Activated CD8-positive, alpha-beta memory T cell treated with anti-CD3 and anti-CD28 coated beads for 24 hours (primary cell): ENCODE measurements at places on chromosomes 1 and 21.
A peak's percentile ranks its signal among the peaks of the same experiment; 100 is the strongest.

DNA sequence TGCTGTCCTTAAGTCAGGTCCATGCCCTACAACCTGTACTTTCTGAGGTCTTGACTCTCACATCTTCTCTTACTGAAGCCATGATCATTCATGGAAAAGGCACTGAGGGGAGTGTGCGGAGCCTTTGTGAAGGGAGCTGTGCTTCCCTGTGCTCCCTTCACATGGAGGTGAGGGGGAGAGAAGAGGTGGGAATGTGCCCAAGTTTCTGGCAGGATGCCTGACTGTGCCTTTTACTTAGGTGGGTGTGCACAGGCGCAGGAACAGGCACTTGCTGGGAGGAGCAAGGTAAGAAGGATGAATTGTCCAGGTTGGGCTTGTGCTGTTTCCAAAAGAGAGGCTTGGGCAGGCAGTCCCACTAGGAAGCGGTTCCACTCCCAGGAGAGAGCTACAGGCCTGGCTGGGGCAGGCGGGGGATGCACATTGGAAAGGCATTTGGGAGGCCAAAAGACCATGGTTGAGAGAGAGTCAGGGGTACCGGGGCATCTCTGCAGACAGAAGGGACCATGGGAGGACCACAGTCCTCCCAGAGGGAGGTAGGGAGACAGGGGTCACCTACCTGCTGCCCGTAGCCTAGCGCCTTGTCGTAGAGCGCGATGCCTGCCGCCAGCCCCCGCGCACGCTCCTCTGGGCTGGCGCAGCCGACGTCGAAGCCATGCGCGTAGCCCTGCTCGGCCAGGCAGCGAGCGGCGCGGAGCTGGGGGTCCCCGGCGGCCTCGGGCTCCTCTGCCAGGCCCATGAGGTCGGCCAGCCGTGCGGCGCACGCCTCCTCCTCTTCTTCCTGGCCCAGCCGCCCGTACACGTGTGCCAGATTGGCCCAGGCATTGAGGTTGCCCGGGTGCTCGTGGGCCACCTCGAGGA, 853 bp downstream of the TTC22 start:
- DNase-seq, result no peak

- DNase-seq, result no peak
These were observed 21.7 kb upstream of the VASH2 start for GRCh38 chr1:212928323-212929291.

DNA sequence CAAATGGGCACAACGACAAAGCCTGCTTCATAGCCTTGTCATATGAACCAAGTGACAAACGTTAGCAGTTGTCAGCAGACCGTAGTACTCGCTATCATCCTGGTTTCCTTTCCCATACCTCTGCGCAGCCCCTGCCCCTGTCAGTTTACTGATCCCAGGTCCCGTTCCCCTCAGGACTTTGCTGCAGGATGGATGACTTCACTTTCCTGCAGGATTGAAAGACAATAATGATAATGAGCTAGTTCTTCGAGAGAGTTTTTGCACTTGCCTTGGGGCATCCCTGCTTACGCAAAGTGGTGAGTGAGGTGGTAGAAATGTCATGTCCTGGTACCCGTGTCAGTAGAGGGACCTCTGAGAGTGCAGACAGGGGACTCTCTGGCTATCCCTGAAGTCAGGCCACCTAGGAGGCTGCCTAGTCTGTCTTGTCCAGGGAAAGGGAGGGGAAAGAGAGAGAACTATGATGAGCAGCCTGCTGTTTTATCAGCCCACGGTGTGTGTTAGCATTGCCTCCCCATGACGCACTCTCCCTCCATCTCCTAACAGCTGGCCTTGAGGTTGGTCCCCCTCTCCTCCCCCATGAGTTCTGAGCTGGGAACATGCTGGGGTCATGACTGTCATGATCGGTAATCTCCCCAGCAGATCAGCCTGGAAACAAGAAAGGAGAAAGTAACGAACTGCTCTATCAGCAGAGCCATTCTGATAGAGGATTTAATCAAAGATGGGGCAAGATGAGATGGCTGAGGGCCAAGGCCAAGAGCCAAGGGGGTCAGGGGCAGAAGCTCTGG, 53.7 kb downstream of the ELK4 start:
- peak; percentile 37 for DNase-seq

GRCh38 chr1:67194209-67194863, 28.1 kb downstream of the IL23R start:
- DNase-seq, result no peak

- no peak for DNase-seq
These were observed 277.5 kb upstream of the KAZN start for GRCh38 chr1:14320986-14321385.

- peak; percentile 75 for DNase-seq
These were observed 19.7 kb downstream of the BTG2 start for GRCh38 chr1:203325026-203325417.

DNA sequence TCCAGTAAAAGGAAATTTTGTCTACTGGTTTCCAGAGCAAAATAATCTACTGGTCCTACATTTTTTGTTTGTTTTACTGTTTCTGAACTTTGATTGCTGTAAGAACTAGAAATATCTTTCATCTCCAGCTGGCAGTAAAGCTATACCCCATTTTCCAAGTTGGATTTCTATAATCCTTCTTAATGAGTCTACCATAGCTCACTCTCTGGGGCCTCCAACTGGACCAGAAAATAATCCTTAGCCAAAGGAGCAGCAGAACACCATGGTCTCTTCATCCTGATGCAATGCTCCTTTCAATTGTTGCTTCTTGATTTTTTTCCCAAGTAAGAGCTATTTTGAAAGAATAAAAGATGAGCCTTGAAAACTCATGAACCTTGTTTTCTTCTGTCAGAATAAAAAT, 110.0 kb upstream of the COL11A1 start:
- DNase-seq, result no peak

- no peak for DNase-seq
These were observed 36.0 kb downstream of the FABP3 start for GRCh38 chr1:31336687-31337467.

DNA sequence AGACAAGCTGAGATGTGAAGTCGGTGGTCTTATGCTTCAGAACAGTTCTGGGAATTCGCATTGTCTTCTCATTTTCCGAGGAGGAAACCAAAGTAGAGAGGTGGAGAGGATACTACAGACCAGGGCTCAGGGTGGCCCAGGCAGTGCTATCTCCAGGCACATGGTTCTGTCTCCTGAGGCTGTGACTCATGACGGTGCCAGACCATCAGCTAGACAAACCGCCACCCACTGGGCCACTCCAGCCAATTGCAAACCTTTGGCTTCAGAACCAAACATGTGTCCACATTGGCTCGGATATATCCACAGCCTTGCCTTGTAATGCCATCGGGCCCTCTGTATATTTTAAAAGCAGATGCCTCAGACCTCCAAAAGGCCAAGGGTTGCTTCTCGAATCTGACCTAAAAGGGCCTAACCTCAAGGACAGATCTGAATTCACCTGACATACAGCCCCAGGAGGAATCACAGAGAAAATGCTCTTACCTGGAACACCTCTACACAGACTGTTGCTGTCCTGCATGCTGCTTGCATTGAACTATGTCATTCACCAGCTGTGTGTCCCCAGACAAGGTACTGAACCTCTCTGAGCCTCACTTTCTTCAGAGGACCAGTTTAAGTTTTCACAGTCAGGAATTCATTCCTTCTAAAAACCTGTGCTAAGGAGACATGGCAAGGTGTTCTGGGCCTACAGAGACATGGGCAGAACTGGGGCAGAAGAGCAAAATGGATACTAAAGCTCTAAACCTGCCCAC, 224.9 kb upstream of the JUN start:
- no peak for DNase-seq

GRCh38 chr1:110243574-110243973, 33.5 kb downstream of the KCNC4 start:
- no peak for DNase-seq

DNA sequence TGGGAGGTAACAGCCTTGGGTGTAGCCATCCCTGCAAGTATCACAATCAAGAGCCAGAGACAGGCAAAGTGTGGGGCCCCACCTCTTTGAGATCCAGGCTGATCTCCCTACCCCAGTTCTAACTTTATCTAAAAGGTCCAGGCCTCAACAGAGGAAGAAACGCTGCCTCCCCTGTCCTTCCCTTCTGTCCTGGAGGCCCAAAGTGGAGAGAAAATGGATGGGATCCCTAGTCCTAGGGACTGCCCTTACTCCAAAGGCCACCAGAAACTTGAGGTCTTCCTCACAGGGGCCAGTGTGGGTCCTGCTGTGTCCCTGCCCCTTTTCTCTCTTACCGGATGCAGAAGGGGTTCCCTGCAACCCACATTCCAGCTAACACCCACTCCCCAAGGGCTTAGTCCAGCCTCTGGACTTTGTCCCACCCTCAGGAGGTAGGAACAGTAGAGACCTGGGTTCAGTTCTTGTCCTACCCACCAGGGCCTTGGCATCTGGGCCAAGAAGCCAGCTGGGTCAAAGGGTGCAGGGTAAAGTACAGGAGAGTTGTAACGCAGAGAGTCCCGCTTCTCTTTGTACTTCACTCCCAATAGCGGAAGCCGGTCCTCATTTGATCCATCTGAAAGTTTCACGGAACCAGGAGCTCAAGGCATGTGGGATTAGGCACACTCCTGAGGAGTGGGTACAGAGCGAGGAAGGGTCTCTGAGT, 1.9 kb downstream of the HDGF start:
- no peak for DNase-seq

DNA sequence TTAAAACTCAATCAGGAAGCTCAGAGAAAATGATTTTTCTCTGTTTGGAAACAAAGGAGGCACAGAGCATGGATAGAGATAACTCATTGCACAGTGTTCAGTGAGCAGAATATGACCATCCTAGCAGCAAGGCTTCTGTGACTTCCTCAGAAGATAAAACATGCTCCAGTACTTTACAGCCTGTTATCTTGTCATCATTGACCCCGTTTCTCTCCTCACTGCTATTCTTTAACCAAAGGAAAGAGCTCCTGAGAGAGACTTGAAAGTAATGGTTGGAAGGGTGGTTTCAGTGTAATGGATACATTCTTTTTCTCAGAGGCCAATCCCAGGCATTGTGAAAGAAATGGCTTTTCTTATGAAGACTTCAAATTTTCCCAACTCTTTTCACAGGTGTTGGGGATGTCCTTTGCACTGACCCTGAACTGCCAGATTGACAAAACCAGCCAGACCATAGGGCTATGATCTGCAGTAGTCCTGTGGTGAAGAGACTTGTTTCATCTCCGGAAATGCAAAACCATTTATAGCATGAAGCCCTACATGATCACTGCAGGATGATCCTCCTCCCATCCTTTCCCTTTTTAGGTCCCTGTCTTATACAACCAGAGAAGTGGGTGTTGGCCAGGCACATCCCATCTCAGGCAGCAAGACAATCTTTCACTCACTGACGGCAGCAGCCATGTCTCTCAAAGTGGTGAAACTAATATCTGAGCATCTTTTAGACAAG, 25.9 kb downstream of the CD53 start:
- DNase-seq, result no peak

DNA sequence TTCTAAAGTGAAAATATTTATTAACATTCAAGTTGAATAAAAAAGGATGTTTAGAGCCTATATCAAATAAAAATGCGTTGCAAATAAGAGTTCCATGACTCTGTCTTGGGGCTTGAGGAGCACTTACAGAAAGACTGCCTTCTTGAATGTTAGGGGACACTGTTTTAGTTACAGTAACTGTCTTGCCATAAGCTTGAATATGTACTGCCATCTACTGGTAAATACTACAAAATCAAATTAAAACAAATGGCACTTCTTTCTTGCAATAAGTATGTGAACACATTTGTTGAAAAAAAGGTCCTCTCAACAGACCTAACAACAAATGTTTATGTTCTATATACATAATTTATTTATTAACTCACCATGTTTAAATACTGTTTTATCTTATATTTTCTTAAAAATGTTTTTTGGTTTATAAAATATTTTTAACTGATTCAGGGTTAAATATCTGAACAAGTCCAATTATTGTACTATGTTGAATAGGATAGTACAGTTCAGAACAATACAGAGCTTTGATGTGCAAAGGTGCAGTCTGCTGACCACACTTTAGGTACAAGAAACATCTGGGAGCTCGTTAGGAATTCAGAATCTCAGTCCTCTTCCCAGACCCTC, 199.5 kb downstream of the LRRIQ3 start:
- DNase-seq, result no peak

DNA sequence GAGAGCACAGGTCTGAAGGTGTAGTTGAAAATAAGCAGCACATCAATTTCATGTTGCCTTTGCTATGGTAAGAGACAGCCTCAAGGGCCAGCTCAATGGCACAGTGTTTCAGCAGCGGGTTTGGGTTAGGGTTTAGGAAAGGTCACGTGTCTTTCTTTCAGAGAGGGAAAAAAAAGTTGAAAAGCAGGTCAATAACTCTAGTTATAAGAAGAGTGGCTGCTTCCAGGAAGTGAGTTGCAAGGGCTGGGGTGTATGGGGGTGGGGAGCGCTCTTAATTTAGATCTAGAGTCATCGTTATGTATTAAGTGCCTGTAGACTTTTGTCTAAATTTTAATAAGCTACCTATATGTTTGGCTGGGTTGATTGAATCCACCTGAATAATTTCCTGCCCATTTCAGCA, 118.5 kb upstream of the SPAG17 start:
- no peak for DNase-seq
